ENCODE measurements at places on chromosomes 6 and 20.

GRCh38 chr6:97917369-97917768 is 634.4 kb upstream of the MMS22L start:
- DNase-seq = no peak

- no peak for DNase-seq
Observed at GRCh38 chr6:73688351-73688750, 7.7 kb upstream of the CD109 start.

- no peak for DNase-seq
Observed at GRCh38 chr6:6926856-6927255, 180.9 kb upstream of the RREB1 start.

DNA sequence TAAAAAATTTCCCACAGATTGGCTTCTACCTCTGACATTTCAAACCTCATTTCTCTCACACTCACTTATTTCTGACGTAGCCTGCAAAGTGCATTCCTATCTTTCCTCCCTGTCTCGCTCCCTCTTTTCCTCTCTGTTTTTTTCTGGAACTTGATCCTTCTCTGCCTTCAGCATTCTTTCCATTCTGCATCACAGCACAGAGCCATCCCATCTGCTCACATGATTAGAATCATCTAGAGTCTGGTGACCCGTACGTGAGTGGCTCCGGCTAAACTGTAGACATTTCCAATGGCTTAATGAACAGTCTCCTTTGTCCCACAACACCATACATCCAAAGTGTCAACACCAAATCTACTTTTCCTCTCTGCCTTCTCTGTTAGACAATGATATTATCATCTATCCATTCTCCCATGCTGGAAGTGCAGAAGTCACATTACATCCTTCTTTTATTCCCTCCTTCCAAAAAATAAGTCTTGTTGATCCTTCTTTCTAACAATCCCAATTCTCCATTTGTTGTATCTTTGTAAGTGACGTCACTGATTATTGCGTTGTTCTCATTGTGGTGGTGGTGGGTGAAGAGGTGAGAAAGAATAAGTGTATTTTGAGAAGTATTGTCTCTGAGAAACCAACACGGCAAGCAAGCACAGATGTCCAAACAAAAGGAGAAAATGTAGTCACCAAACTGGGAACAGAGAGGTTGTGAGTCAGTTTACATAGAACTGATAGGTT is 41.6 kb downstream of the OPRM1 start:
- DNase-seq = no peak

- no peak for DNase-seq
Observed at GRCh38 chr20:40641202-40641601, 47.8 kb downstream of the MAFB start.

- DNase-seq = peak; percentile 65
Observed at GRCh38 chr20:16761305-16761829, 13.2 kb downstream of the OTOR start.

GRCh38 chr20:17834804-17835203 is 133.8 kb downstream of the SNX5 start:
- DNase-seq = peak; percentile 64

DNA sequence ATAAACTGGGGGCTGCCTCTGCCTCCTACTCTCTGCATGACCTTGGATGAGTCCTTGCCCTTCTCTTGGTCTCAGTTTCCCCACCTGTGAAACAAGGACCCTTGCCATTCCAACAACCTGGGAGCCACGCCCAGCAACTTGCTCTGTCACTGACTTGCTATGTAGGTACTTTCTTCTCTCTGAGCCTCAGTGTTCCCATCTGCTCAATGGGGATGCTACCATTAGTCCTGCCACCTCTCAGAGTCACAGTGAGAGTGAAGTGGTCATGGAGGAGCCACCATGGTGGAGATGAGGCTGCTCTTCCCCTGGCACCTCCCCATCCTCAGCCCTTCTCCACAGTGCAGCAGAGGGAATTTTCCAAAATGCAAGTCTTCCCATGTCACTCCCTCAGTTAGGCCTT is 70.6 kb downstream of the CDH22 start:
- no peak for DNase-seq

- no peak for DNase-seq
Observed at GRCh38 chr20:41467690-41468089, 101.1 kb upstream of the EMILIN3 start.

DNA sequence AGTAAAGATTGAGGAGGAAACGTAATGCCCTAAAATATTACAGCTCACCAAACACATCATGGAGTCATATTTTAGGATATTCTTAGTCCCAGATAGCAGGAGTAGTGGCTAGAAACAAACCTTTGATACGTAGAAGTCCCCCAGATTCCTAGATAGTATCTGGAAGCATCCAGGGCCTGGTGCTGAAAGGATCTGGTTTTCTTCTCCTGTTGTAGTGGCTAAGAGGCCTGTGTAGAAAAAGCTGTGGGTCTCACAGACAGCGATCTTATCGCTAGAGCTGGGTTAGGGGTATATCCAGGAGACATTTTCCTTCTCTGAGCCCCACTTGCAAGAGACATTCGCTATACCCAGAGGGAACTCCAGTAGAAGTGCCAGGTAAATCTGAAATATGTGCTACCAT is 139.9 kb downstream of the KCNQ5 start:
- no peak for DNase-seq

DNA sequence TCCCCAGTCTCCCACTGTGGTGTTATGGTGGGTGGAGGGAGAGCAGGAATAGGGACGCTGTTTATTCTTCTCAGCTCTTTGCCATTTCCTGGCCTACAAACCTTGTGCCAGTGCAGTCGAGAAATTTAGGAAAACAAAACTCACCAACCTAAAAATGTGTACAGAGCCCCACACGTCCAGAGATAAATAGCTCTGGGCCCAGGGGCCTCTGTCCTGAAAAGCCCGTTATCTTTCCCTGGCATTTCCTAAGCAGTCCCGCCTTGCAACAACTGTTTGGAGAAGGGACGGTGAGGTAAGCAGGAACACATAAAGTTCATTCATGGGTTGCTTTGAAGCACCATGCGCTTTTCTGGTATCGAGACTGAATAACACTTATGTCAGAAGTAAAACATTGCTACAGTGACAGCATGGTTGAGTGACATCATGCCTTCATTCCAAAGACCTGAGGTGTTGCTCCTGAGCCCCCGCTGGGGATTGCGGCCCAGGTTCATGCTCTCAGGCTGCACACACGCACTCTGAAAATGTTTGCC is 80.1 kb upstream of the NXT1 start:
- no peak for DNase-seq

- DNase-seq = no peak
Observed at GRCh38 chr20:47789764-47790579, 4.7 kb upstream of the SULF2 start.

DNA sequence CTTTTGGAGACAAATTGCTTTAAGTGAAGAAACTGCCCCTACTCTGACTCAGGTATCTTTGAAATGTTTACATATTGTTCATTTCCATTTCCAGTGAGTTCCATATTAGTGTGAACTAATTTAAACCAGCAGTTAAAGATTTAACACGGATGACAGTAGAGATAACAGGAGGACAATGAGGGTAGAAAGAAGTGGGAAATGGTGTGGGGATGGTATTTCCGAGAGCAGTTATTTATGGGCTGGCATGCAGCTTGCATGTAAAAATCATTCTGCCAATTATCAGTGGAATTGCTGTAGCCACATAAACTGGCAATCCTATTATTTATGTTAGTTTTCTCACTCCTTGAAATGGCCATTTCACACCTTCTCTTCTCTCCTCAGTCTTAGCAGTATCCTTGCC is 8.6 kb upstream of the ADGRF5 start:
- no peak for DNase-seq

GRCh38 chr20:41533537-41534136 is 84.5 kb downstream of the CHD6 start:
- no peak for DNase-seq

DNA sequence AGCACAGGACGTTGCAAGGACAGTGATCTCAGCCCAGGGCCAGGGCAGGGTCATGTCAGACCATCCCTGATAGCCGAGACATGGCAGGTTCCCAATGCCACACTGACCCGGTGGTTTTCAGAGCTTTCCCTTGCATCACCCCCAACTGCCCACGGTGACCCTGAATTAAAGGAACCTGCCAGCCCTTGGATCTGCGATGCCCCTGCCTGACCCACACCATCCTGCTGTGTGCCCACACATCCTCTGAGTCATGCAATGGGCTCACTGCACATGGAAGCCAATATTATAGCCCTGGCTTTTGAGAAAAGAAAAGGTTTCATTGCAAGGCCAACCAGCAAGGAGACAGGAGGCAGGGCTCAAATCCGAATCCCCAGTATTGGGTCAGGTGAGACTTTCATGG is 132.6 kb upstream of the CST7 start:
- DNase-seq = no peak

GRCh38 chr20:2149507-2149906 is 47.9 kb downstream of the STK35 start:
- DNase-seq = no peak

- DNase-seq = no peak
Observed at GRCh38 chr20:50628853-50629669, 62.3 kb downstream of the RIPOR3 start.

DNA sequence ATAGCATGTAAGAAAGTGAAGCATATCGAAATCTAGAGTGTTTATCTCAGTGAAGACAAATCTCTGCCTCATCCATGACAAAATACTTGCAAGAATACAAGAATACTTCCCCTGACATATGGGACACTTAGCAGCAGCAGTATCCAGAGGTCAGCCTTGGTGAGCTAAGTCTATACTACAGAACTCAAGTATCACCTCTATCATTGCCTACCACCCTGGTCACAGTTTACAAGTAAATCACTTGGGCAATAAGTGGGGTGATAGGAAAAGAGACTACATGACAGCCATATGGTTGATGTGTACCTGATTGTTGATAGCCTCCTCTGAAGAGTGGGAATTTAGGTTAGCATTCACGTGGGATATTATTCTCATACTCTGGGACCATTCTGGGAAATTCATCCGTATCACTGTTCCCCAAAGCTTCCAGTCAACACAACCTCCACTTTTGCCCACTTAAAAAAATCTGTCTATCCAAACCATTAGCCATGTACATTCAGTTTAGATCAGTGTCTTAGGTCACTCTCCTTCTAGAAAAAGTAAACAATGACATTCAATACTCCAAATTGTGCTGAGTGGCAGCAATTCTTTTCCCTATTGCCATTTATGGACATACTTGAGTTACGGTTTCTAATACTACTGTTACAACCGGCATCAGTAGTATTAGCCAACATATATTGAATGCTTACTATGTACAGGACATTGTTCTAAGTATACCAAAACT is 118.2 kb upstream of the PRSS16 start:
- no peak for DNase-seq

DNA sequence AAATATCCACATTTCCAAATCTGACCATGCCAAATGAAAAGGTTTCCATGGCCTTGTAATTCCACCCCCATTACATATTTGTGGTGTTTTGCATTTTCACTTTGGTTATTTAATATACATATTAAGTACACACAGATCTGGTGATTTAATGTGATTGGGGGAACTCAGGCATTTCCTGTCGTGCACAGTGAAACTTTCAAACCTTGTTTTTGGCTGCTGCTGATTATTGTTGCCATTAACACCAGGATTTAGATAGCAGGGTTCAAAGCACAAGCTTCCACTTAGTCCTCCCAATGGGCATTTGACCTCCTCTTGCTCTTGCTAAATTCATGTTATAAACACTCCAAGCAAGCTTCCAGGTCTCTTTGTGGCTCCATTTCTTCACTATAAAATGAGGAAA is 166.5 kb downstream of the SOBP start:
- DNase-seq = no peak

GRCh38 chr20:35111141-35111888 is 18.7 kb upstream of the TRPC4AP start:
- DNase-seq = no peak

DNA sequence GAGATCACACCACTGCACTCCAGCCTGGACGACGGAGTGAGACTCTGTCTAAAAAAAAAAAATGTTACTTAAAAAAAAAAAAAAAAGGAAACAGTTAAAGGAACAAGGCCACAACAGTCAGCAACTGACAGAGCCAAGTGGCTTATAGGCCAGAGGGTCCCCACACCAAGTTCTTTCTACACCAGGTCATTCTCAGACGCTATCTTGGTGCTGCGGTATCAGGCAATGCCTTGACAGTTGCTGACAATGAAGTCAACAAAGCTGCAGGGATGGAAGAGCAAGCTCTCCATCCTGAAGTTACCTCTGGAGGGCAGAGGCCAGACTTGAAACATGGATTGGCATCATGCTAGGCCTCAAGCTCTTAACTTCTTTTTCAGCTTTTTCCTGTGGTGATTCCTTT is 31.9 kb downstream of the COMMD7 start:
- DNase-seq = no peak

- no peak for DNase-seq
Observed at GRCh38 chr20:417801-418342, 9.8 kb downstream of the RBCK1 start.

Data from cerebellum (tissue), 4 donors.